ENCODE measurements at places on chromosomes 12 and 14.

- H3K4me1 ChIP-seq = no peaks in the 10 kb centered on the region
- no peak overlapping the region for H3K27ac ChIP-seq
- no peak overlapping the region for H3K4me3 ChIP-seq
- no peak for DNase-seq
- no peaks in the 10 kb centered on the region for H3K27me3 ChIP-seq
Measured at GRCh38 chr14:26448181-26448855, 149.5 kb downstream of the NOVA1 start.

- no peaks in the 10 kb centered on the region for H3K27me3 ChIP-seq
- no peaks in the 10 kb centered on the region for H3K36me3 ChIP-seq
- H3K4me3 ChIP-seq = no peak overlapping the region
- peaks cover 10% of the 10 kb centered on the region for H3K4me1 ChIP-seq
- no peak overlapping the region for H3K27ac ChIP-seq
Measured at GRCh38 chr12:115871714-115872113, 405.8 kb downstream of the MED13L start.

- H3K4me3 ChIP-seq = no peak overlapping the region
- DNase-seq = no peak
- H3K4me1 ChIP-seq = peaks cover 3% of the 10 kb centered on the region
- no peaks in the 10 kb centered on the region for H3K27me3 ChIP-seq
- H3K36me3 ChIP-seq = no peaks in the 10 kb centered on the region
Measured at GRCh38 chr12:66776974-66777373, 98.1 kb upstream of the GRIP1 start.

- no peaks in the 10 kb centered on the region for H3K4me1 ChIP-seq
- no peak overlapping the region for H3K4me3 ChIP-seq
- H3K27me3 ChIP-seq = no peaks in the 10 kb centered on the region
- H3K27ac ChIP-seq = no peak overlapping the region
- DNase-seq = no peak
Measured at GRCh38 chr12:44507461-44507860, 368.7 kb downstream of the NELL2 start.

GRCh38 chr14:31188744-31189143 lies 18.8 kb downstream of the HECTD1 start:
- H3K36me3 ChIP-seq = no peaks in the 10 kb centered on the region
- no peak overlapping the region for H3K27ac ChIP-seq
- H3K4me3 ChIP-seq = no peak overlapping the region
- H3K27me3 ChIP-seq = no peaks in the 10 kb centered on the region
- H3K4me1 ChIP-seq = no peaks in the 10 kb centered on the region
- DNase-seq = no peak

DNA sequence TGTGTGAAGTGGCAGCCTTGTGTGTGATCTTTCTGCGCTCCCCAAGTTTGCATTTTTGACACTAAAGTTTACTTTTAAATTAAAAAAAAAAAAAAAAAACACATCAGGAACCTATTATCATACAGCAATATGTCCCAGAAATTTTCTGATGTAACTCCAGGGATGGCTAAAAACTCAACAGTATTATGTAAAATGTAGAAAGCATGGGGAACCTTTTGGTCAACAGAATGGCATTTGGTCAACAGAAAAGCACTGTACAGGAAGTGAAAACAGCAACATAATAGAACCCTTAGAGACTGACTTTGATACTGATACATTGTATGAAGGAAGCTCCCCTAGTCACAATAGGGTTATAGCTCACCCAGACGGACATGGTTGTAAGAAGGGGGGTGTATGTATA lies 224.3 kb downstream of the ITPR2 start:
- H3K27me3 ChIP-seq = no peaks in the 10 kb centered on the region
- no peaks in the 10 kb centered on the region for H3K4me1 ChIP-seq
- H3K36me3 ChIP-seq = no peaks in the 10 kb centered on the region
- no peak overlapping the region for H3K27ac ChIP-seq
- no peak for DNase-seq
